ENCODE measurements at places on chromosomes 13 and 19.

- no peak for DNase-seq
Measured at GRCh38 chr13:60369242-60369641, 27.8 kb upstream of the TDRD3 start.

GRCh38 chr19:5717215-5717935, 2.6 kb downstream of the LONP1 start:
- no peak for DNase-seq

GRCh38 chr13:79297128-79297527, 108.9 kb downstream of the RBM26 start:
- DNase-seq = no peak

DNA sequence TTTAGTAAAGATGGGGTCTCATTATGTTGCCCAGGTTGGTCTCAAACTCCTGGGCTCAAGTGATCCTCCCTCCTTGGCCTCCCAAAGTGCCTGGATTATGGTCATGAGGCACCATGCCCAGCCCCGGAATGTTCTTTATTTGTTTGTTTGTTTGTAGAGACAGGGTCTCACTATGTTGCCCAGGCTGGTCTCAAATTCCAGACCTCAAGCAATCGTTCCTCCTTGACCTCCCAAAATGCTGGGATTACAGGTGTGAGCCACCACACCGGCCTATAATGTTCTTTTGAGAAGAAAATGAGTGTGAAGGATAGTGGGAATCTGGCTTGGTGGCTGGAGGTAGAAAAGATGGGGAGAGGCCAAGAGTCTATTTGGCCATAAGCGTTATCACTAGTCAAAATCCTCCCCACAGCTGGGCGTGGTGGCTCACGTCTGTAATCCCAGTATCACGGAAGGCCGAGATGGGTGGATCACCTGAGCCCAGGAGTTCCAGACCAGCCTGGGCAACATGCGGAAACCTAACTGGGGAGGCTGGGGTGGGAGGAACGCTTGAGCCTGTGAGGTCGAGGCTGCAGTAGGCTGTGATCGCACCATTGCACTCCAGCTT, 5.2 kb upstream of the BBC3 start:
- DNase-seq = no peak

GRCh38 chr19:50475736-50476223, 527 bp upstream of the EMC10 start:
- DNase-seq = no peak

DNA sequence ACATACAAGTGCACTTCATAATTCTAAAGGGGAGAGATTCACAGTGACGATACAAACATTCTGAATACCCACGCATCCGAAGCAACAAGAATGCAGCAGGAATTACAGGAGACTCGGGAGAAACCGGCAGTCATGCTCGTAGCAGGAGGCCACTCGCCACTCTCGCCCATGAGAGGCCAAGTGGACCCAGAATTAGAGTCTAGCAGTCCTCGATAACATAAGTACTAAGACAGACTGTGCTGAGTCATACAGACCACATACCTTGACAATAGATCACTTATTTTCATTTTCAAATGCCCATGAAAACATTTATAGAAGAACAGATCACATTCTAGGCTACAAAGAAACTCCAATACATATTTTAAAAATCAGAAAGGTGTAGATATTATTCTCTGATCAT, 299.1 kb upstream of the TSHZ3 start:
- DNase-seq = no peak

- DNase-seq = no peak
Measured at GRCh38 chr13:32086366-32086765, 54.8 kb downstream of the FRY start.

DNA sequence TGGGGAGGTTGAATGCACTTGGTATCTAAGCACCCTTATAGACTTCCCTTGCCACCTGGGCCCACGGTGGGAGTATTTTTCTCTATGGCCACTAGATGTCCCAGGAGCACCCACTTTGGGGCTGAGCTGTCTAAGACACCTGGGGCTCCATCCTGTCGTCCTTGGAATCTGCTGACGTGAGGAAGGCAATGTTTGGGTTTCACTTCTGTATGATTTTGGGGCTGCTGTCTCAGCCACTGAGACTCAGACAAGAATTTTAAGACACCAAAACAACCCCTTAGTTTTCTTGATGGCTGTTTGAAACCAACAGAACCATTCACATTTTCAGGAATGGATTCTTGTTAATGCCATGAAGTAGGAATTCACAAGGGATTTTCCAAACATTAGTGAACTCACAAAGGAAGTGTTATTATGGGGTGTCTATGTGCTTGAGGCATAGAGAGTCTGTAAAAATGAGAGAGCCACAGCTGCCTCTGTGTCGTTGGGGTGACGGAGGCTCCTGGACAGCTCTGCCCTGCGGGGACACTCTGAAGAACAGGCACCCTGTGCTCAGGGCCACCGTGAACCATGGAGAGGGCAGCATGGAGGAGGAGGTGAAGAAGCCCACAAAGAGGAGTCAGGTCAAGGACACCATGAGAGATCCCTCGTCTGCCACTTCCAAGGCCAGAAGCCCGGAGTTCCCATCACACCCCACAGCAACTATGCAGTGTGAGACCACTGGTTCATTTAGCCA, 106.8 kb upstream of the SPATA13 start:
- no peak for DNase-seq

DNA sequence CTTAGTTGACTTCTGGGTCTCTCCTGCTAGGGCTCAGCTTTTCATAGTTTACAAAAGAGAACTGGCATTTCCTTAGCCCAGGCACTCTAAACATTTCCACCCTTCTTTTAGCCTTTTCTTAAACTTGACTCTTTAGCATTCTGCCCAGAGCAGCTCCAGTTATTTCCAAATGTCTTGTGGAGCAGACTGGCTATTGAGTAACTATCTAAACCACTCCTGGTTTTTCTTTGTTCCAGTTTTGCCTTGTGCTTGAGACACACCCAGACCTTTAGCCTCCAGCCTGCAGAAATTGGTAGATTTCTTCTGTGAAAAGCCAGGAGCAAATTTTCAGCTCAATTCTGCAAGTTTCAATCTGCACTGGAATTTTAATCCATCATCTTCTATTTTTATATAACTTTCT, 1813.1 kb downstream of the OLFM4 start:
- no peak for DNase-seq

DNA sequence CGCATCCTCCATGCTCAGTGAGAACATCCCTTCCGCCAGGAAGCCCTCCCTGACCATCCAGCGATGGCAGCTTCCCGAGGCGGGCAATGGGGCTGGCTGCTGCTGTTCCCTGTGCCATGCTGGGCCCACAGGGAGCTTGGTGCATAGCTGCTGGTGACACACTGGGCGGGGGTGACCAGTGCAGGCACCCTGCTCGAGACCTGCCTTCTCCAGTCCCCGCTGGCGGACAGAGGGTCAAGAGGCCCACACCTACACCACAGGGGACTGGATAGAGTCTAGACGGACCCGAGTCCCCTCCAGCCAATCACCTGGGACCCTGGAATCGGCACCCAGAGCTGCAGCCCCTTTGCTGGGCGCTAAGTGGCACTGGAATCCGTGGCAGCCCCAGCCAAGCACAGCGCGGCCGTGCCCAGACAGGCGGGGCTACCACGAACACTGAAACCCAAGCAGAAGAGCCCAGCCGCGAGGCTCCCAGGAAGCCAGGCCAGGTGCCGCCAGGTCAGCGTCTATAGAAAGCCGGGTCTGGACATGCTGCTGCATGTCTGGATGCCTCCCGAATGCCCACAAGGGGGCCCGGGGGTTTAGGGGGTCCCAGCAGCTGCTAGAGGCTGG, 9.0 kb upstream of the TBXA2R start:
- DNase-seq = no peak
